ENCODE measurements at places on chromosomes 4 and X. TPM values are rescaled to one million over a fixed set of nuclear protein-coding genes. Genes with fewer than 3 reads are reported as not detected.

- H3K4me1 ChIP-seq: no peaks in the 10 kb centered on the region
- H3K27me3 ChIP-seq: no peaks in the 10 kb centered on the region
- H3K4me3 ChIP-seq: no peak overlapping the region
- no peak for DNase-seq
- no peak overlapping the region for H3K27ac ChIP-seq
Measured at GRCh38 chr4:53852343-53852742, 212.1 kb downstream of the CHIC2 start.

DNA sequence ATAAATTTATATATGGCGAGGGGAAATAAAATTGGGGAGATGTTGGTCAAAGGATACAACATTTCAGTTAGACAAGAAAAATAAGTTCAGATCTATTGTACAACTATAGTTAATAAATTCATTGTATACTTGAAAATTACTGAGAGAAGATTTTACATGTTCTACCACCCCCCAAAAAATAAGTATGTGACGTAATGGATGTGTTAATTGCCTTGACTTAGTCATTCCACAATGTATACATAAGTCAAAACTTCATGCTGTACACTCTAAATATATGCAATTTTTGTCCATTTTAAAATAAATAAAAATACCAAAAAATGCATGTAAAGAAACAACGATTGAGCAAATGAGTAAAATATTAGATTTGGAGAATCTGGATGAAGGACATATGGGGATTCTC, 1.8 kb downstream of the USP11 start:
- DNase-seq: no peak
- peak overlapping the region; percentile 60 for H3K4me3 ChIP-seq
- no peaks in the 10 kb centered on the region for H3K36me3 ChIP-seq
- no peaks in the 10 kb centered on the region for H3K4me1 ChIP-seq
- H3K27me3 ChIP-seq: no peaks in the 10 kb centered on the region
- H3K27ac ChIP-seq: no peak overlapping the region

- H3K27me3 ChIP-seq: no peaks in the 10 kb centered on the region
- no peaks in the 10 kb centered on the region for H3K4me1 ChIP-seq
- DNase-seq: no peak
- H3K27ac ChIP-seq: no peak overlapping the region
- H3K36me3 ChIP-seq: no peaks in the 10 kb centered on the region
- H3K4me3 ChIP-seq: no peak overlapping the region
Measured at GRCh38 chrX:36568946-36569345, 439.2 kb upstream of the FAM47C start.

DNA sequence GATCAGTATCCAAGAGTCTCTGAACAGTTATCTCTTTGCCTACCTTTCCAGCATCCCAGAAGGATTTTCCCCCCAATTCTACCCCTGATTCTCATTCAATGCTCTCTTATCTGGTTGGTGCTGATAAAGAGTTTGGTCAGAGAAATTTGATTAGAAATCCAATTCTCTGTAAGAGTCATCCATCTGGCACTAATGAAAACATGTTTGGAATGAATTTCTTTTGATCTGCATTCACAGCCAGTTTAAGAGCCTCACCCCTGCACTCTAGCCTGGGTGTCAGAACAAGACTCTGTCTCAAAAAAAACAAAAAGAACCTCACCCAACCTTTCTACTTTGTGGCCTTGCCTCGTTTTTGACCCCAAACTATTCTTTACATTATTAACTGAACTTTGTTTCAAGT, 122.1 kb downstream of the MANBA start:
- no peaks in the 10 kb centered on the region for H3K4me1 ChIP-seq
- no peaks in the 10 kb centered on the region for H3K36me3 ChIP-seq
- H3K27me3 ChIP-seq: no peaks in the 10 kb centered on the region
- DNase-seq: no peak

- H3K27ac ChIP-seq: no peak overlapping the region
- no peaks in the 10 kb centered on the region for H3K27me3 ChIP-seq
- no peaks in the 10 kb centered on the region for H3K4me1 ChIP-seq
- no peak for DNase-seq
Measured at GRCh38 chr4:142030010-142030409, 393.6 kb downstream of the IL15 start.

DNA sequence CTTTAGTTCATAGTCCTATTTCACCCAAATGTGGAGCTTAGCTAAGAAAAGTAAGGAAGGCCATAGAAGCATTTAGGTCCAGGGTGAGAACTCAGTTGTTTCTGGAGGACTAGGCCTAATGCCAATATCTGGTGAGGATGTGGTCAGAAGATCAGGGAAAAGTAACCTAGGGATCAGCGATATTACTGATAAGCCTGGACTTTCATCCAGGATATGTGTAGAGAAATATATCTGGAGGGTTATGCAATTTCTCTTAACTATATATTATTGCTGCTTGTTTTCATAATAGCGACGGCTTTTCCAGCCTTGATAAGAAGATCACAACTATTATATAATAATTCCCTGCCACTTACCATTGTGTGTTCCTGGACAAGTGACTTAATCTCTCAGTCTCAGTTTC, 81.1 kb downstream of the FRAS1 start:
- no peak overlapping the region for H3K4me3 ChIP-seq
- DNase-seq: no peak
- H3K36me3 ChIP-seq: no peaks in the 10 kb centered on the region
- H3K27ac ChIP-seq: no peak overlapping the region
- H3K27me3 ChIP-seq: no peaks in the 10 kb centered on the region
- no peaks in the 10 kb centered on the region for H3K4me1 ChIP-seq

- no peak overlapping the region for H3K4me3 ChIP-seq
- H3K27me3 ChIP-seq: no peaks in the 10 kb centered on the region
- DNase-seq: no peak
- H3K27ac ChIP-seq: no peak overlapping the region
Measured at GRCh38 chr4:12933760-12934221, 550.3 kb downstream of the RAB28 start.

DNA sequence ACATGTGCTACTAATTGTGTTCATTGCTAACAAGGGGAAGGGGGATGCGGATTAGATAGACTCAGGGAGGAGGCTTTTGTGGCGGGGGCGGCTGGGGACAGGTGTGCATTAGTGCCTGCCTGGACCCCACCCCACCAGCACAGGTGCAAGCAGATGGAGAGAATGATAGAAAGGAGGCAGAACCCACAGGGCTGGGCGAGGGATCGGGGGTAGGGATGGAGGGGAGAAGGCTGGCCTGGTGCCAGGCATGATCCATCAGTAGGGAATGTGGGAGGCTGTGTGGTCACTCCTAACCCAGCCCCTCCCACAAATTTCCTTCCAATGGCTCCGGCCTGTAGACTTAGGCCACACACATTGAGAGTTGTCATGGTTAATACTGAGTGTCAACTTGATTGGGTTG, 30.5 kb upstream of the CRMP1 start:
- no peaks in the 10 kb centered on the region for H3K27me3 ChIP-seq
- no peak overlapping the region for H3K4me3 ChIP-seq
- H3K4me1 ChIP-seq: no peaks in the 10 kb centered on the region
- no peak overlapping the region for H3K27ac ChIP-seq

DNA sequence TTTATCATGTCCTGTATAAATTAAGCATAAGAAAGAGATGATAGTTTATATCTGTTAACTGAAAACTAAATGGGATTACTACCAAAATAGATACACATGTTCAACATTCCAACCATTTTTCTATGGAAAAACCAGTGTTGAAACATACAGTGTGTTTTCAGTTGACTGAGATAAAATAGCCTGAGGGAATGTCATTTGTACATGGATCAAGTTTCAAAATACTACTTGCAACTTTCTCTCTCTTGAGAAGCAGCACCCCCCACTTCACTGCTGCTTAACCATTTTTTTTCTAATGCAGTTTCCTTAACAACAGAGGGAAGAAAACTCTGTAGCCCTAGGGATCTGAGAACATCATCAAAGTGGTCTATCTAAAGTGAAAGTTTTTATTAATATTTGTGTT, 70.8 kb downstream of the NPNT start:
- no peaks in the 10 kb centered on the region for H3K36me3 ChIP-seq
- DNase-seq: no peak
- no peak overlapping the region for H3K4me3 ChIP-seq
- no peak overlapping the region for H3K27ac ChIP-seq
- no peaks in the 10 kb centered on the region for H3K4me1 ChIP-seq

GRCh38 chr4:76256968-76257367, 5.4 kb downstream of the FAM47E start:
- DNase-seq: no peak
- H3K4me3 ChIP-seq: no peak overlapping the region
- H3K27me3 ChIP-seq: no peaks in the 10 kb centered on the region
- peak overlapping the region; percentile 7 for H3K27ac ChIP-seq
- peaks cover 10% of the 10 kb centered on the region for H3K4me1 ChIP-seq

RASL11B gene
- 0.42 TPM for total RNA-seq

ADH4 gene
- 957 TPM for total RNA-seq

NUDT10 gene
- 1.7 TPM for total RNA-seq

Measured in right lobe of liver (tissue), 6 donors.